SIG-M5 (cell line): ENCODE measurements at places on chromosomes 4 and X.

- DNase-seq: no peak
These were observed 6.4 kb upstream of the DCUN1D4 start for GRCh38 chr4:51836549-51836948.

DNA sequence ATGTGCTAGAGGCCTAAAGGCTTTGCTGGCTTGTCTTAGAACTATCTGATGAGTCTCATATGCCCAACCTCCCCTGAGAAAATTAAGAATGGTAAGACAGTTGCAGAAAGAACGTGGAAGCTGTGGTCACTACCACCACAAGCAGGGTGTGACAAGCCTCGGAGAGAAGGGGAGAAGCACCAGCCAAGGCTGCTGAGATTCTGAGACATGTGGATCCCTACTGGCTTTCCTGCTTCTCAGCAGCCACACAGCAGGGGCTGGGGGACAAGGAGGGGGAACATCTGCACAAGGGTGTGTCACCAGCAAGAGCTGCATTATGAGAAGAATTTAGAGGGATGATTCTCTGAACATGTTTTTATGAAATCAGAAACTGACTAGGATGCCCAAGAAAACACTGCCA is 19.4 kb downstream of the TAPT1 start:
- no peak for DNase-seq

DNA sequence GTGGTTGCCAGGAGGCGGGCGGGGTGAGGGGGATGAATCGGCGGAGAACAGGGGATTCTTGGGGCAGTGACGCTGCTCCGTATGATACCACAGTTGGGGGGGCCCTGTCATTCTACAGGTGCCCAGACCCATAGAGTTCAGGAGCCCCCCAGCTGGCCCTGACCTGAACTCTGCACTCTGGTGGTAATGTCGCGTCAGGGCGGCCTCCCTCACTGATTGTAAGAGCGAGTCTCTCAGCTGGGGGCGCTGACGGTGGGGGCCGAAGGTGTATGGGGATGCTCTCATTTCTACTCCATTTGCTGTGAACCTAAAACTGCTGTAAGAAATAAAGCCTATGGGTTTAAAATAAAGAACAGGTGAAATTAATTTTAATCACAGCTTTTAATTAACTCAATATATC is 91.8 kb upstream of the PSAPL1 start:
- no peak for DNase-seq

DNA sequence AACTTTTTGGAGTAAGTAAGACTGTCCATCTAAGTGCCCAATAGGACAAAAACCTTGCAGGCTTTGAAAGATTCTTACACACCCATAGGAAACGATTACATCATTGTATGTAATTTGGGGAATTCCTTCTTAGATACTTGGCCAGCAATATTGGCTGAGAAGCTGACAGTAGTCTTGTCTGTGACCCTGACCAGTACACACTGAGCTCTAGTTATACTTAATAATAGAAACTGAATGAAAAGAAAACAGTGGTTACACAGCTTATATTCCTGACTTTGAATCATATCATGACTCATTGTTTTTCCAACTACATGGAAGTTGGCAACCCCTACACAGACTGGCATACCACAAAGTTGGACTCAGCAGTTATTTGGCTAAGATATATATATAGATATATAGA is 7.1 kb upstream of the TLR2 start:
- no peak for DNase-seq

GRCh38 chrX:141989134-141989533 is 85.4 kb downstream of the MAGEC1 start:
- no peak for DNase-seq

GRCh38 chrX:95350774-95351488 is 1333.7 kb upstream of the DIAPH2 start:
- DNase-seq: no peak

DNA sequence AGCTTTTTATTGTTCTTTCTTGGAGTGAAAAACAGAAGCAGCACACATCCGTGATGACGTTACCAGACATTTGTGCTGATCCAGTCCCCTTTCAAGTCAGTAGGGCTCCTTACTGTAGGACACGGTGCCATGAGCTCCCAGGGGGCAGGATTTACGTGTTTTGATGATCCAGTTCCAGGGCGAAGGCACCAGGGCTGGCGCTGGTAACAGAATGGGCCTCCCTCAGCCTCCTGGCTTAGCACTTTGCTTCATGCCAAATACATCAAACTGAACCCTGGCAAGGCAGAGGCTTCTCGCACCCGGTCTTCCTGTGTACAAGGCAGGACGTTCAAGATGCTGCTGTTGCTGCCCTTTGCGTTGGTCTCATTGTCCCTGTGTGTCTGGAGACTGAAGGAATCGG is 66.6 kb upstream of the PSAPL1 start:
- DNase-seq: no peak

GRCh38 chrX:78327370-78328086 is at the start of gene CYSLTR1:
TSS of gene CYSLTR1 (minus strand) at chrX:78327611. CDS start at chrX:78273746, 53,865 bp downstream.
- DNase-seq: peak; percentile 7

DNA sequence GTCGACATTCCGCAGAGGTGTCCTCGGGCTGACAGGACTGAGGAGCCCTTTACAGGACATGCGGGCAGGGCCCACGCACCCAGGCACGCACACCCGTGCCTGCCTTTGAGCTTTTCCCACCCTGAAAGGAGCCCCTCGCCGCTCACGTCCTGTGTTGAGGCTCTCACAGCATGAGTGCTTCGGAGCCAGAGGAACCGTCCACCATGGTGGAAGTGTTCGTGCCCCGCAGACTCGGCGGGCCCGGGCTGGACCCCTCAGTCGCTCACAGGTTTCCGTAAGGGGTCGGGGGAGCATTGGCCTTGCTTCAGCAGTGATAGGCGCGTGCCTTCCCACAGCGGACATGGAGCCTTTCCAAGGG is 36.9 kb downstream of the PIGG start:
- DNase-seq: no peak

DNA sequence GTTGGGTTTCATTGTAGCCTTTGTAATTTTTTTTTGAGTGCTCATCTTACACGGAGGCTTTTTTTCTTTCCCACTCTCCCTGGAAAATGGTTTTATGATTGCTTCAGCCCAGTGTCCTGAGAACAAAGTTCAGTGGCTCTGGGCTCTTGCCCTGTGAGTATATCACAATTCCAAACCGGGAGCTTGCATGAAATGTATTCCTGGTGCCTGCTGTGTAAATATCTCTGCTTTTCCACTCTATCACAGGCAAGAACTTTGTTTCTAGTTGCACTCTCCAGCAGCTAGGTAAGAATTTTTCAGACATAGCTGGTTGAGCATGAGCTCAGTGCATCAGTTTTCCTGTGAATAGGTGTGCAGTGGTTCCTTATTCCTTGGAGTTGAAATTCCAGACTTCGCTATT is 60.8 kb downstream of the SUPT20HL2 start:
- no peak for DNase-seq

DNA sequence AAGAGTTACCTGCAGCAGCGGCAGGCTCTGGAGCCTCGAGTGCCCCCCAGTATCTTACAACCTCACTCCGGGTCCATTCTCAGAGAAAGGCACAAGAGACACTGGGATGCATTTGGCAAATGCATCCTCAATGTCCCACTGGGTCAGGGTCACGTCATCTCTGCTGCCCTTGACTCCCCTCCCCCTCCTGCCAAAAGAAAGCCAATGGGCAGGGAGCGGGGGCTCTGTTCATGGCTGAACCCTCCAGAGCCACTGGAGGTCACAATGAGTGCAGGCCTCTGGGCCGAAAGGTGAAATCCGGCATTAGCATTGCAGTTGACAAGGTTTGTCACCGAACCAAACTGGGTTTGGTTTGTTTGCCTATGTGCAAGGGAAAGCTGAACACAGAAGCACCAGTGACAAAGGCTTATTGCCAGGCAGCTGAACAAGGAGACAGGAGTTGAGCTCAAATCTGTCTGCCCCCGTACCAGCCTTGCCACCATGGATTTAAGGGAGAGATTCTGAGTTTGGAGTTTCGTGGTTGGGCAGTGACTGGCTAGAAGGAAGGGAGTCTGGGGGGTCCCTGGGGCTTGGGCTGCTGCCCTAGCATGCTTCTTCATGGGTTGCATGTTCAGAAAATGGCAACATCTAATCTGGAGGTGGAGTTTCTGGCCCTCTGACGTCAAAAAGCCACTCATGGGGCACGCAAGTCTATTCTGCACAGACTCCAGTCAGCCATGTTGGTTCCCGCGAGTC is 64.3 kb downstream of the HTRA3 start:
- no peak for DNase-seq

- DNase-seq: no peak
These were observed 1153.8 kb downstream of the STIM2 start for GRCh38 chr4:28014469-28014868.

GRCh38 chr4:151314479-151314878 is 10.9 kb downstream of the SH3D19 start:
- DNase-seq: no peak

GRCh38 chr4:34850421-34850820 is 1393.9 kb downstream of the ARAP2 start:
- DNase-seq: no peak
